Adrenal gland (tissue), 19 donors: ENCODE measurements at places on chromosomes 3 and 15. TPM values are rescaled to one million over a fixed set of nuclear protein-coding genes. Genes with fewer than 3 reads are reported as not detected.

DZIP1L gene
- total RNA-seq, result 3.6 TPM

GRCh38 chr3:53808496-53808895, 37.7 kb downstream of the CHDH start:
- DNase-seq, result peak; percentile 13

DNA sequence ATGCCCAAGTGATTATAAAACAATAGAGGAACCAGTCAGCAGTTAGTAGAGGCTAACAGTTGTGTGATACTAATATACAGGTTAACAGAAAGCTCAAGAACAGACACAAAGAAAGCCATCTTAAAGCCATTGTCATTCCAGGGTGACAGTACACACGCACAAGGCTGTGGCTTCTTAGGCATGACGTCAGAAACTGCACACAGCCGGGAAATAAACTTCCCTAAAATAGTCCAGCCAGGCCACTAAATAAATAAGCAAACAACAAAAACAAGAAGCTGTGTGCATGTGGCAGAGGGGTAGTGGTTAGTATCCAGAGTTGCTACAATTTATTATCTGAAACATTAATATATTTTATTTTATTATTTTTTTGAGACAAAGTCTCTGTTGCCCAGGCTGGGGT, 49.8 kb downstream of the PPCDC start:
- peak; percentile 14 for DNase-seq

DNA sequence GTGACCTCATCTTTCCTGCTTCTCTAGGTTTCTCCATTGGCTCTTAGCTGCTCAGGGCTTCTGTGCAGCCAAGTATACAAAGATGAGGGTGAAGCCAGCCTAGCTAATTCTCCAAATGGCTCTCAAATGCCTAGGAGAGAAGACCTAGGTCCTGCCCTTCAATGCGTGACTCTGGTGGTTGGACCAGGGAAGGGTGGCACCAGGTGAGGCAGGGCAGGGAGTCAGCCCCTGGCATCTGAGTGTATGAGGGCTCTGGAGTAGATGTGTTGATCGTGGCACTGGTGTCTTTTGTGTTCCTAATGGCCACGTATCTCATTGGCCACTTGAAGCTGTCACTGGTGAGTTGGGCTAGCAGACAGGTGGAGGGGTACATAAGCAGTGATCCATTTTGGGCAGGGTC, 59.8 kb downstream of the PDIA5 start:
- no peak for DNase-seq

- no peak for DNase-seq
These were observed 106.8 kb upstream of the SLC7A14 start for GRCh38 chr3:170692720-170693119.

DNA sequence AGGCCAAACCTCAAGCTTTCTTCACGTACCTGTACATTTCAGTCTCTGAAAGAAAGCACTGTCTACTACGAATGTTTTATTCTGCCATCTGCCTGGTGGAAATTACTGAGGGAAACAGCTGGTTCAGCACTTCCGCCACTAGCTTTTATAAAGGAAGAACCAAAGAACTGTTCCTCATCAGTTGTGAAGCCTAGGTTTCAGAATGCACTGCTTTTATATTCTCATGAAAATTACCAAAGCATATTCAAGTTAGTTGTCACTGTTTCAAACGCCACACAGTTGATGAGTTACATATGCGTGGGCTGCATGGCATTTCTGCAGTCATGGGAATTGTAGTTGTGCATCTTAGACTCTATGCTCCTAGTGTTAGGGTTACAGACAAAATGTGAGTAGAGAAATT, 21.5 kb upstream of the ZBTB38 start:
- no peak for DNase-seq

DLEC1 gene
- total RNA-seq, result 2.0 TPM

DNA sequence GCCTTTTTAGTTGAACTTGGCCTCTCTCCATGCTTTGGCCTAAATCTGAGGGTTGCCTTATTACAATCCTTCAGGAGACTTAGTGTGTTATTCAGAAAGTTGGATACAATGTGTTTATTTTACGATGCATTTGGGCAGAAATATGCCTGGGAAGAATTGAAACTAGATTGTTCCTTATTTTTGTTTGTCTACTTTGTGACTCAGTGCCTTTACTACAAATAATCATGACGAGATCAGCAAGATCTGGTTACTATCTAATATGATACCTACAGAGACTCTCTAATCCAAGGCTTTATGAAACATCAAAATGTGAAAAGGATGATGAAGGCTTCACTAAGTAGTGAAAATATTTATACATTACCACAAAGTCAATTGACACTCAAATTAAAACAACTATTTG, 82.2 kb downstream of the RBMS3 start:
- DNase-seq, result no peak

GRCh38 chr3:53166781-53167291, 5.8 kb downstream of the PRKCD start:
- DNase-seq, result peak; percentile 77

DNA sequence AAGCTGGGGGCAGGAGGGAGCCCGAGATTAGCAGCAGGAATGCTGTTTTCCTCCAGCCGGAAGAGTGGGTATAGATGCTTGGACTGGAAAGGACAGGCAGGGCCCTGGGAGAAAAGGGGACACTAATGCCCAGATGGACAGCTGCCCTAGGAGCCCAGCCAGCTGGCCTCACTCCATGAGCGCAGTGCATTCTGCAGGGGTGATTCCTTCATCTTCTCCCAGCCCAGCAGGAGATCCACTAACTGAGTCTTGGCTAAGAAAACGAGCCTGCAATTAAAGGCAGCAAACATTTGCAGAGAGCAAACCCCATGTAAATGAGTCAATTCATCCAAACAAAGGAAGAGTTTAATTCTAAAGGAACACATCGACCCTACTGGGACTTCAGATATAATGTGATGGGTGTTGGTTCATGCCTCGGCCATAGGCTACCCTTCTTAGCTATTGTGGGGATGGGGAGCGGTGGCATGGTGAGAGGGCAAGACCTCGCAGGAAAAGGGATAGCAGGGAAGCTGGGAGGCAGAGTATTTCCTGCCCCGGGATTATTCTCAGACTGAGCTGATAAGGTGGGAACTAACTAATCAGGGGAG, 13.3 kb upstream of the MINAR1 start:
- DNase-seq, result no peak

TMEM42 gene
- 7.5 TPM for total RNA-seq

DNA sequence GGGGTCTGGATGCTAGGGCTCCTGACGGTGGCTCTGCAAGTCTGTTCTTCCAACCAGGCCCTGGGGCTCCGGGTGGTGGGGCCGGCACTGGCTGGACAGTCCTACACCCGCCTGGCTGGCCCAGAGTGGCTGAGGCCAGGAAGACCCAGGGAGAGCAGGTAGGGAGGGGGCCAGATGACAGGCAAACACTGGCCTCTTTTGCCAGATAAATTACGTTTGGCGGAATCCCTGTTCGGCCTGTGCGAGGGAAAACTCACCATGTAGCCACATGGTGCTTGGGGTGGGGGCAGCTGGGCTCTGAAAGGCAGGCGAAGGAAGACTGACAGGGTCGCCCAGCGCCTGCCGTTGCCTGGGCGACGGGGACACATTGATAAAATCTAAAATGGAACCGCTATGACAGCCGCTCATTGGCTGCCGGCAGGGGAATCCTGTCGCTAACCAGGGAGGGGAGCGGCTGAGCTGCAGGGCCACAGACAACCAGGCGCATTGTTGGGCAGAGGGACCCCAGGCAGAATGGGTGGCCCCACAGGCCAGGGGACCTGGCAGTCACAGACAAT, 30.4 kb downstream of the IQSEC1 start:
- no peak for DNase-seq

- DNase-seq, result peak; percentile 50
These were observed 212.0 kb downstream of the XXYLT1 start for GRCh38 chr3:195059006-195059350.

IL17RD gene
- 1.9 TPM for total RNA-seq

CAMK2N2 gene
- 6.9 TPM for total RNA-seq

- DNase-seq, result no peak
These were observed 10.2 kb downstream of the CSPG4 start for GRCh38 chr15:75702436-75702835.

IQCF5 gene
- not detected for total RNA-seq

- no peak for DNase-seq
These were observed 501.3 kb upstream of the TPRG1 start for GRCh38 chr3:188670446-188670845.

GOLGA8Q gene
- 1.5 TPM for total RNA-seq

DNA sequence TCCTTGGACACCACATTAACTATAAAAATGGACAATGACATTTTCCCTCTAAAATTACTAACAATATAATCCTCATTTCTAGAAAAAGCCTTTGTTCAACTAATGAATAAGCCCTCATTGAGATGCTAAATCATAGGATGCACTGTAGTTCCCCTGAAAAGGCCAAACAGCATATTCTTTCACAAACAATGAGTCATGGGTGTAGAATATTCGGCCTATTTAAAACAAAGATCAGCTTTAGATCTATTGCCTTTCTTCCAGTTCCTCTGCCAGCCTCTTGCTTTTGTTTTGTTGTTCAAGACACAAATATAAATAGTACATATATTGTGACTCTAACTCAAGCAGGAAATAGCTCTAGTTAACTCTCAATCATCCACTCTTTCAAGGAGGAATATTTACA, 82.5 kb downstream of the ADAM10 start:
- no peak for DNase-seq

GRCh38 chr3:123276346-123277006, 74.7 kb downstream of the SEC22A start:
- DNase-seq, result no peak

GRCh38 chr15:58298879-58299850, 132.6 kb upstream of the LIPC start:
- DNase-seq, result no peak

DNA sequence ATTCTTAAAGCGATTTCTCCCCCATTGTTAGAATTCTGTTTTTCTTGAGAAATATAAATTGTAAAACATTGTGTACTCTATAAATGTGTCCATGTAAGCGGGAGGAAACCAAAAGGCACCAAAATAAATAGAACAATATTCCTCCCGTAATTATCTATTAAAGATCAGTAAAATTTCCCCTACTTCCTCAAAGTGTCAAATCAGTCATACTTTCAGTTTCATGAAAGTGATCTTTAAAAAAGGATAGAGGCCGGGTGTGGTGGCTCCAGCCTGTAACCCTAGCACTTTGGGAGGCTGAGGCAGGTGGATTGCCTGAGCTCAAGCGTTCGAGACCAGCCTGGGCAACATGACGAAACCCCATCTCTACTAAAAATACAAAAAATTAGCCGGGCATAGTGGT, 278.9 kb downstream of the MECOM start:
- DNase-seq, result no peak

SHISA5 gene
- total RNA-seq, result 135 TPM

- no peak for DNase-seq
These were observed 32.2 kb upstream of the PTPN23 start for GRCh38 chr3:47348411-47349154.

- DNase-seq, result no peak
These were observed 21.3 kb downstream of the UBA5 start for GRCh38 chr3:132681421-132681820.

GRAMD2A gene
- total RNA-seq, result 0.41 TPM

GRCh38 chr3:140252812-140253656, 318.0 kb downstream of the CLSTN2 start:
- DNase-seq, result no peak

DNA sequence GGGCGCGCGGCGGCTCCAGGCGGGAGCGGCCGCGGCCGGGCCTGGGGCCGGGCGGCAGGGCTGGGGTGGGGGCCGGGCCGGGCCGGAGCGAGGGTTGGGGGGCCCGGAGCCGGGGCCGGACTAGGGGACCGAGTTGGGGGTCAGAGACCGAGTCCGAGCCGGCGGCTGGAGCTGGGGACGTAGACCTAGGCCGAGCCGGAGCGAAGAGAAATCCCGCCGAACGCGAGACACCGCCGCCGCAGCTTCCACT, 37.3 kb downstream of the HMCES start:
- no peak for DNase-seq

GRCh38 chr3:66376568-66376967, 124.3 kb downstream of the LRIG1 start:
- no peak for DNase-seq

RARRES1 gene
- 32.1 TPM for total RNA-seq

FGF7 gene
- total RNA-seq, result 3.8 TPM

GRCh38 chr3:24004171-24004938, 59.3 kb downstream of the NR1D2 start:
- no peak for DNase-seq

DNA sequence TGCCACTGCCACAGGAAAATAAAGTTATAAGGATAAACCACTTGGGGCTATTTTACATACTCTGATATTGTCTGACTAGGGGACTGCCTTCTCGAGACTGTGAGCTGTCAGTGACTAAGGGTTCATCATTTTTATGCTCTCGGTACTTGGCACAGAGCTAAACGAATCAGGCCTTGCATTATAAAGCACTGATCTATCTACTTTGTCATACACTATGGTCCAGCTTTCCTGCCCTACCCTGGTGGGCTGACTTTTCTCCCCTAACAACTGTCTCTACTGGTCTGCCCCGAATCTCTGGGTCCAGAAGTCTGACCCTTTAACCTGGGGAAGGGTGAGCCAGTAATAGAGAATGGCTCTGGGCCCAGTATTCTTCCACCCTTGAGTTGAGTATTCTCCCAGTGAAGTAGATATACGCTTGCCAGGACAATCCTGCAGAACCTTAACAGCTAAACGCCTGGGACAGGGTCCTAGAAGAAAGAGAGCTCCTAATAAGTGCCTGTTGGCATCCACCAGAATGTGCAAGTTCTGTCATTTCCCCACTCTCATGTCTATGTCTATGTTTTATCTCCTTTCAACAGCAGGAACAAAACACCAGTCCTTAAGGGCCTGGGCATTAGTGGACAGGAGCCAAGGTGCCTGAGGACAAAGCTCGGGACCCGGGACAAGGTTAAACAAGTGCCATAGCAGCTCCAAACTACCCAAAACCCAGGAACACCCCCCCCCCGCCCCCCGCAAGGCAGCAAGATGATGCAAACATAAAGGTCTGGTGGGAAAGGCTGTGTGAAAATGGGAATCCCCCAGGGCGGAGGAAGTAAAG, 1.2 kb downstream of the LARP6 start:
- peak; percentile 52 for DNase-seq

- DNase-seq, result no peak
These were observed 90.0 kb downstream of the MSL2 start for GRCh38 chr3:136106101-136106500.
